Heart left ventricle (tissue), 16 donors: ENCODE measurements at places on chromosomes 4 and X.

GRCh38 chr4:147816382-147817254, 84.7 kb downstream of the ARHGAP10 start:
- DNase-seq: peak; percentile 63

- no peak for DNase-seq
Observed at GRCh38 chr4:78476108-78476704, 75.4 kb upstream of the ANXA3 start.

DNA sequence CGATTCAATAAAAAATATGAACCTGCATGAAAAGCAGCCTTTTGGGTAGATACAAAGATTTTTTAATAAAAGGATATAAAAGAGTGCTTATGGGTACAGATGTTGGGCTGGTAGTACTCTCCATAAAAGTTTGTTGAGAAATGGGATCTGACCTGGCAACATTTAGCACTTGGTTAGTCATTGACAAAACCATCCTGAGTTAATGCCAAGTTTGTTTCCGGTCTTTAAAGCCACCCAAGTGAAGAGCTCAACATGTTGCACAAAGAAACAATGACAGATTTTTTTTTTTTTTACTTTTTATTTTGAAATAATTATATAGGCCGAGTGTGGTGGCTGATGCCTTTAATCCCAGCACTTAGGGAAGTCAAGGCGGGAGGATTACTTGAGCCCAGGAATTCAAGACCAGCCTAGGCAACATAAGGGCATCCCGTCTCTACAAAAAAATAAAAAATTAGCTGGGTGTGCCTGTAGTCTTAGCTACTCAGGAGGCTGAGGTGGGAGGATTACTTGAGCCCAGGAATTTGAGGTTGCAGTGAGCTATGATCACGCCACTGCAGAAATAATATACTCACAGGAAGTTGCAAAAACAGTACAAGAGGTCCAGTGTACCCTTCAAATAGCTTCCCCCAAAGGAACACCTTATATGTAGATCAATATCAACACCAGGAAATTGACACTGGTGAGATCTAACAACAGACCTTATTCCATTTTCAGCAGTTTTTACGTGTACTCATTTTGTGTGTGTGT, 16.6 kb downstream of the CHST7 start:
- no peak for DNase-seq

DNA sequence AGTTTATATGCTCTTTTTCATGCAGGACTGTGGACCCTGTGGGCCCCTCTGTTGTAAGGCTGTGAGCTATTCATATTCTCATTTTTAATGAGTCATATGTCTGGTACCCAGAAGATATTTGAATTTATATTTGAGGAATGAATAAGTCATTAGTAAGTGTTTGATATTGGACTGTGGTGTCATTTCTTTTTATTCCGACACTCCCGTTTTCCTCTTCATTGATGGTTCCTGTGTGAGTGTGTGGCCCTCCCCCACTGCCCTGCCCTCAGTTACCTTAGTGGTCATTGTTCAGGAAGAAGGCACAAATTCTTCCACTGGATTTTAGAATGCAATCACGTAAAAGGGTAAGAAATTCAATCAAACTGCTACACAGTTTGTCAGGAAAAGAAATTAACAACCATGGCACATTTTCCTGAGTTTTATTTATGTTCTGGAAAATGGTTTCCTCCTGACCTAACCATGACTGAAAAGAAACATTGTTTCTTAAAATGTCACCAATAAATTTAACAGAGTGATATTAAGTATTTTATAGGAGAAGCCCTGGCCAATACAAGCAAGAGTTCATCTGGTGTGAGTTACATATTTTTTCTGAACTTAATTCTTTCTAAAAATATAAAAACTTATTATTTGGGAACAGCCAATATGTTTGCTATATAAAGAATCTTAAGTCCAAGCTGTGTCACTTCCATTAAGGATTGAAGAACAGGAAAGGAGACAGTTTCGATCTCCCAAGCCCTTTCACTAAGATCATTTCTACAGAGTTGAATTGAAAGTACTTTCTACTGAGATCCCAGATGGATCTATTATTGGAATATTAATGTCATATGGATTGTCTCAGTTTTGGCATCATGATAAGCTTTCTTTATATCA, 370.5 kb upstream of the ANXA10 start:
- no peak for DNase-seq

DNA sequence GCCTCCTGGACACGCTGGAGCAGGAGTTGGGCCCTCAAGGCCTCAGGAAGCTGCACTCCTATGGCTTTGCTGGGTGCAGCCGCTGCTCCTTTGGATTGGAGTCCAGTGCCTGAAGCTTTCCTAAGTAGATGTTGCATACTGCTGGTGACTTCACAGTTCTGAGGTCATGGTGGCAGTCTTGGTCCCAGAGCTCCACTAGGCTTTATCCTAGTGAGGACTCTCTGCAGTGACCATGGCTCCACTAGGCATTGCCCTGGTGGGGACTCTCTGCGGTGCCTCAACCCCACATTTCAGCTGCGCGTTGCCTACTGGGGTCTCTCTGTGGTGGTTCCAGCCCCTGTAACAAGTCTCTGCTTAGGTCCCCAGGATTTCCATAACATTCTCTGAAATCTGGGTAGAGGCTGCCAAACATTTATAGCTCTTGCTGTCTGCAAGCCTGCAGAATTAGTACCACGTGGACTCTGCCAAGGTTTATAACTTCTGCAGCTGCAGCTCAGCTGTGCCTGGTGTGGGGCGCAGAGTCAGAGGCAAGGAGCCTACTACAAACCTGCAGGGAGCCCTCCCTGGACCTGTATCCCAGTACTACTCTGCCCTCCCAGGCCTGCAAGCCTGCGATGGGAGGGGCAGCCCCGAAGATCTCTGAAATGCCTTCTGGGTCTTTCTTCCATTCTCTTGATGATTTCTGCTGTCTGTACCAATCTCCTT, 46.0 kb upstream of the NFKB1 start:
- no peak for DNase-seq

DNA sequence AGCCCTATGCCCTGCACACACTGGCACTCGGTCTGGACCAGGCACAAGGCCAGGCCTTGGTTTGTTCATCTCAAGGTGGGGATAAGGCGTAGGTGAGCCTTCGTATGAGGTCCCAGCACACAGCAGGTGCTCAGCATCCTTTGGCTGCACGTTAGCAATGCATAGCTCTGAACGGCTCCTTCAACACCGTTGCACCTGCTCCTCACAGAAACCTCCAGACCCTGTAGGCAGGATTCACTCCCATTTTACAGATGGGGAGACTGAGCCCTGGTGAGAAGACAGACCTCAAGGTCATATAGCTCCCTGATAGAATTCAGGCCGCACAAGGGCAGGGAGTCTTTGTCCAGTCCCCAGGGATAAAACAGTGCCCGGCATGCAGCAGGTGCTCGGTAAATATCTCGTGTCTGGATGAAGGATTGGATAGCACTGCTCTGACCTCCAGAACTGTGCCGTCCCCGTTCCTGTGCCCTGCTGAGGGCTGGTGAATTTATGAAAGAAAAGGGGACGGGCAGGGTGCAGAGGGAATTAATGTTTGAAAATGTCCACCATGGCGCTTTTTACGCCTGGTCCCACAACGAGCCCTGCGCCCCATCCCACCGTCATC, 2.4 kb downstream of the PPP2R2C start:
- DNase-seq: no peak

- DNase-seq: no peak
Observed at GRCh38 chrX:133726211-133726630, 259.2 kb downstream of the GPC3 start.

GRCh38 chrX:19958552-19959486, 32.0 kb downstream of the BCLAF3 start:
- no peak for DNase-seq

GRCh38 chr4:154960476-154960875, 179.4 kb downstream of the RBM46 start:
- no peak for DNase-seq

- no peak for DNase-seq
Observed at GRCh38 chr4:56123547-56123946, 174.8 kb downstream of the CEP135 start.

DNA sequence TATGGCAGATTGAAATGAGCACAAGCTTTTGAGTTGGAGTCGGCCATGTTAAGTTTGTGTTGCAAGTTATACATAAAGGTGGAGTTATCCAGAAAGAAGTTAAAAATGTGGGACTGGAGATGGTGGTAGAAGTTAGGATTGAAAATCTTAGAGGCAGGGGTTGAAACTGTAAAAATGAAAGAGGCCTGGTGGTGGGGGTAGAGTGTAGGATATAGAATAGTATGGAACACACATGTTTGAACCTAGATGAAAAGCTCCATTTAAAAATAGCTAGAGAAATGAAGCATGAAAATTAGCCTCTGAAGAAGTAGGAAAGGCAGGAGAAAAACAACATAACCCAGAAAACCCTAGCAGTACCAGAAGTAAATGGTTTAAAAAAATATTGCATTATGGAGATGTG, 131.8 kb upstream of the ENPEP start:
- no peak for DNase-seq

- peak; percentile 8 for DNase-seq
Observed at GRCh38 chr4:8912089-8912455, 40.4 kb upstream of the HMX1 start.

GRCh38 chr4:16745009-16745635, 153.3 kb downstream of the LDB2 start:
- DNase-seq: no peak

GRCh38 chr4:24372881-24373280, 211.5 kb downstream of the DHX15 start:
- DNase-seq: no peak

GRCh38 chrX:149471397-149471796, 33.7 kb downstream of the IDS start:
- DNase-seq: no peak

DNA sequence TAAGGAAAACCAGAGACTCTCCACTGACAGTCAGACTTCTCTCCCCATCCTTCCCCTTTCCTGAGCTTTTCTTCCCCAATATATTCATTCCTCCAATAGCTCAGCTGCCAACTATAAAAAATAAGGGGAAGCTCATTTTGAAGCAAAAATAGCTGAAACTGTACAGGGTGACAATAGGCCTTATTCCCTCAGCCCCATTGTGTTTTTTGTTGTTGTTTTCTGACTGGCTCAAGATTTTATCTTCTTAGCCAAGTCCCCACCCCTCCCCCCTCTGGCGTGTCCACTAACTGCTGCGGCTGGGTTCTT, 26.2 kb downstream of the PRPS1 start:
- peak; percentile 61 for DNase-seq

- no peak for DNase-seq
Observed at GRCh38 chr4:118032691-118033090, 1.6 kb upstream of the NDST3 start.

DNA sequence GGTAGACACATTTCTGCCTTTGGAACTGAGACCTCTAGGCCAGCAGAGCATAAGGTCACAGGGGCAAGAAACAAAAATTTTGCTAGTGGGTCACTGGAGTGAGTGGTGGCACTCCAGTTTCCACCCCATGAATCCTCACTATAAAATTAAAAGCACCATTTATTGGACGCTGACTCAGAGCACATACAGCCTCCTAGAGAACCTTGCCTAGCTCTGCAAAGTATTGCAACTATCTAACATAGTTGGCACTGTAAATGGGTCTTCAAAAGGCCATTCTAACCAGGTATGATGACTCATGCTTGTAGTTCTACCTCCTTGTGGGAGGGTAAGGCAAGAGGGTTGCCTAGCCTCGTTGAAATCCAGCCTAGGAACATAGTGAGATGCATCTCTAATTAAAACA, 25.1 kb downstream of the RRAGB start:
- no peak for DNase-seq

- no peak for DNase-seq
Observed at GRCh38 chr4:124722071-124722470, 9.5 kb upstream of the ANKRD50 start.

GRCh38 chrX:135509885-135510284, 10.6 kb upstream of the INTS6L start:
- no peak for DNase-seq

- no peak for DNase-seq
Observed at GRCh38 chr4:106371161-106371560, 2.6 kb upstream of the GIMD1 start.

DNA sequence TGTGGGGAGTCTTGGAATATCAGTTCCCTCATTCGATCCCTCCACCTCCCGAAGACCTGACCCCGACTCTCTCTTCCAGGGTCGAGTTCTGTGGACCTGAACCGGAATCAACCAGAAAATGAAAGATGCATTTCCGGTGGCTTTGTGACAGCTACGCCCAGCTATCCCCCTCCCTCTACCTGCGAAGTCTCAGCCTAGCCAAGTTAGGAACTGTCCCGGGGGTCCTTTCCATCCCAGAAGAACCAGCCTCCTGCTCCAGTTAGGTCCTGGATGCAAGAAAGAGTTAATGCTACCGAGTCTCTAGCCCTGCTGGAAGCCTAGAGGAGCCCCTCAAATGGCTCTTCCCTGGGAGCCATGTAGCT, 13.4 kb upstream of the ETDC start:
- DNase-seq: no peak

GRCh38 chr4:181323061-181323460, 920.1 kb upstream of the TENM3 start:
- DNase-seq: no peak

DNA sequence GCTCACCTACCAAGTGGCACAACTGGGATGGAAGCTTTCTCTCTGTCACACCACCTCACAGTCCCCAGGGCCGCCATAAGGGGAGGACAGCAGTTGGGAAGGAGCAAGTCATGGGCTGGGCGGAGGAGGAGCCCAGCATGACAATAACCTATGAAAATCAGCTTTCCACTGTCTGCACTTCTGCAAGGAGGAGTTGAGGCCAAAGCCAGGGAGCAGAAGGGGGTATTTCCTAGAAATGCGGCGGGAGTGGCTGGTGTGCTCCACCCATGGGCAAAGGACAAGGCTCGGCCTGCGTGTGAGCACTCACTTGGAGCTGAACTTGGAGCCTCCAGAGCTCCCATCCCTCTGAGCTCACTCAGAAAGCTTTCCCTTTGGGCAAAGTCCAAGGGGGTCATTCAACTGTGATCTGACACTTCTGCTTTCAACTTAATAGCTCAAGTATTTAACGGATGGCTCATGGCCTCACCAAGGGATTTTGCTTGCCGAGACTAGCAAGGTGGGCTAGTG, 18.5 kb downstream of the APLN start:
- no peak for DNase-seq

DNA sequence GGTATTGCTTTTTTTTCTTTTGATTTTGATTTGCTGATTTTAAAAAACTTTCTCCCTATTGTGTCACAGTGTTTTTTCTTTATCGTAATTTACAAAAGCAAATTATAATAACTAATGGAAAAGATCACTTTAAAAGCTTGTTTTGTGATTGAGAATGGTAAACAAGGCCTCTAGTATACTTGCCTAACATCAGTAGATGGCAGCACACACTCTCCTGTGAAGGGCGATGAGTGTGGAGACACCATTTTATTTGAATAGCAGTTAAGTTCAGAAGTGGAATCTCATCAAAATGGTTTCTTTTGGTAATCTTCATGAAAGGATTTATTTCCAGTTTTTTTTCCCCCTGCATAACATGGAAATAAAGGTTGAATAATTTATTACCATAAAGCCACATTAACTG, 72.3 kb downstream of the PAK3 start:
- DNase-seq: no peak

- peak; percentile 88 for DNase-seq
Observed at GRCh38 chrX:78139160-78140123, at the start of gene TAF9B. Gene TAF9B (minus strand): TSS chrX:78139650. CDS start chrX:78139611, 39 bp downstream.

- no peak for DNase-seq
Observed at GRCh38 chrX:56026815-56027214, 205.3 kb upstream of the KLF8 start.

- no peak for DNase-seq
Observed at GRCh38 chrX:10450959-10451355, 169.4 kb downstream of the MID1 start.
